ENCODE measurements at places on chromosomes 6 and 20.

DNA sequence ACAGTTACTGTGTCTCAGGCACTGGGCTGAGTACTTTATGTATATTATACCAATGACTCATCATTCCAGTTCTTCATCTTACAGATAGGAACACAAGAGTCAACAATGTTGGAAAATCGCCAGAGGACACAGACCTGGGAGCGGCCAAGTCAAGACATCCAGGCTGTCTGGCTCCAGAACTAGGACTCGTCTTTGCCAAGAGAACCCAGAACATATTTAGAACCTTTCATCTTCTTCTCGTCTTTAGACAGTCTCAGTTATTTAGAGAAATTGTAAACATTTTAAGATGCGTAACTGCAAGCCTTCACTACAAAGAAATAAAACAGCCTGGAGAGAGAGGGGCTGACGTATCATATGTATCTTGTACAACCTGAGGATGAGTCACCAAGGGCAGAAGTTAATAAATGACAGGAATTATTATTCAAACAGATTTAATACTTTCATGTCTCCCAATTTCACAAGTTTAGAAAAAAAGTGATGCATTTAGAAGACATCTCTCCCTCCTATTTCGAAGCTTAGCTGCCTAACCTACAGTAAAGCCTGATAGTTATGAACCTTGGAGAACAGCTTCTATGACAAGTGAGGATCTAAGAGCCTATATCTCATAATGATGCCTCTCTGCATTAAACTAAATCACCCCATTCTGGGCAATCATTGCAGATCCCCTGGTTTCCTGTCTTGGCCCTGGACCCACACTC is 43.4 kb downstream of the SLC22A3 start:
- DNase-seq, result peak; percentile 82

DNA sequence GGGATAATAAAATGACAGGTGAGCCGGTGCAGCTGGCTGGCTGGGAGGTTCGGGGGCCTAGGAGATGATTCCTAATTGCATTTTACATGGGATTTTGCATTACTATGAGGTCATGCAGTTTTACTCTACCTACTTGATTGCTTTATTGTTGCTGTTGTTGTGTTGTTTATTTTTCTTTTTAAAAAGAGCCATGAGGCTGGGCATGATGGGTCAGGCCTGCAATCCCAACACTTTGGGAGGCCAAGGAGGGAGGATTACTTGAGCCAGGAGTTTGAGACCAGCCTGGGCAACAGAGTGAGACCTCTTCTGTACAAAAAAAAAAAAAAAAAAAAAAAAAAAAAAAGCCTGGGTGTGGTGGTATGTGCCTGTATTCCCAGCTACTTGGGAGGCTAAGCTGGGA is 104.8 kb downstream of the GJA1 start:
- DNase-seq, result no peak

DNA sequence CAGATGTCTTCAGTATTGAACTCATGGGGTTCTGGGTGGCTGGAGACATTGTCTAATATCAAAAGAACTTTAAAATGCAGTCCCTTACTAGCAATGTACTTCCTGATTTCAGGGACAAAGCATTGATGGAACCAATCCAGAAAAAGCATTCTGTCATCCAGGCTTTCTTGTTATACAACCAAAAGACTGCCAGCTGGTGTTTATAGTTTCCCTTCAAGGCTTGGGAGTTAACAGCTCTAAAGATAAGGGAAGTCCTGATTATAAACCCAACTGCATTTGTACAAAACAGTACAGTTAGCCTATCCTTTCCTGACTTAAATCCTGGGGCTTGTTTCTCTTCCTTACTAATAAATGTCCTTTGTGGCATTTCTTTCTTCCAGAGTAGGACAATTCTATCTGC is 160.0 kb downstream of the COL21A1 start:
- DNase-seq, result no peak

GRCh38 chr6:87210979-87211378 is 55.6 kb downstream of the ZNF292 start:
- no peak for DNase-seq

DNA sequence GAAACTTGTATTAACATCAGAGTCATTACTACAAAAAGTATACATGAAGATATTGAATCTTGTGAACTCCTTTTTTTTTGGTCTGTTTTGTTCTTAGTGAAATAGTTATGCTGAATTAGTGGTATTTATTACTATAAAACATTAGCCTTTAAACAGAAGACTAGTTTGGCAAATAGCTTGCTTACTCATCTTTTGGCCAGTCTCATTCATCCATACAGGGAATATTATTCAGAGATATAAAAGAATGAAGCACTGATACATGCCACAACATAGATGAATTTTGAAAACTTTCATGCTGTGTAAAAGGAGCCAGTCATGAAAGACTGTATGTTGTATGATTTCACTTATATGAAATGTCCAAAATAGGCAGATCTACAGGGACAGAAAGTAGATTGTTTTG is 205.9 kb downstream of the ZFAND3 start:
- DNase-seq, result no peak

DNA sequence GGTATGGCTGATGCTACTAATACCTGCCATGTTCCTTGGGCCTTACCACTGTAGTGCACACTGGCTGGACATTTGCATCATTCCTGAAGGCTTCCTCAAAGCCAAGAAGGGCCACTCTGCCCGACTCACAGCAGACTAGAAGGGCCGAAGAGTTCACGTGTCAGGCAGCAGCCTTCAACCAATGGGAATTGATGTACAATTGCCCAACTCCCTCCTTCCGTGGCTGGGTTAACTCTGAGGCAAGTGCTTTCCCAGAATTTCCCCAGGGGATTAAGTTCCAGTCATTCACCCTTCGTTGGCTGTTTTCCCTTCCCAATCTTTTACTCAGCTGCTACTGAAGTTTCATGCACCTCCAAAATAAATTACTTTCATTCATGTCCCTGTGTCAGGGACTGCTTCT is 29.8 kb downstream of the PSMB9 start:
- DNase-seq, result no peak

- DNase-seq, result no peak
These were observed 146.2 kb upstream of the SMLR1 start for GRCh38 chr6:130681028-130681427.

GRCh38 chr6:148819852-148820251 is 73.0 kb downstream of the UST start:
- no peak for DNase-seq

GRCh38 chr20:11217326-11218172 is 543.8 kb upstream of the JAG1 start:
- no peak for DNase-seq

DNA sequence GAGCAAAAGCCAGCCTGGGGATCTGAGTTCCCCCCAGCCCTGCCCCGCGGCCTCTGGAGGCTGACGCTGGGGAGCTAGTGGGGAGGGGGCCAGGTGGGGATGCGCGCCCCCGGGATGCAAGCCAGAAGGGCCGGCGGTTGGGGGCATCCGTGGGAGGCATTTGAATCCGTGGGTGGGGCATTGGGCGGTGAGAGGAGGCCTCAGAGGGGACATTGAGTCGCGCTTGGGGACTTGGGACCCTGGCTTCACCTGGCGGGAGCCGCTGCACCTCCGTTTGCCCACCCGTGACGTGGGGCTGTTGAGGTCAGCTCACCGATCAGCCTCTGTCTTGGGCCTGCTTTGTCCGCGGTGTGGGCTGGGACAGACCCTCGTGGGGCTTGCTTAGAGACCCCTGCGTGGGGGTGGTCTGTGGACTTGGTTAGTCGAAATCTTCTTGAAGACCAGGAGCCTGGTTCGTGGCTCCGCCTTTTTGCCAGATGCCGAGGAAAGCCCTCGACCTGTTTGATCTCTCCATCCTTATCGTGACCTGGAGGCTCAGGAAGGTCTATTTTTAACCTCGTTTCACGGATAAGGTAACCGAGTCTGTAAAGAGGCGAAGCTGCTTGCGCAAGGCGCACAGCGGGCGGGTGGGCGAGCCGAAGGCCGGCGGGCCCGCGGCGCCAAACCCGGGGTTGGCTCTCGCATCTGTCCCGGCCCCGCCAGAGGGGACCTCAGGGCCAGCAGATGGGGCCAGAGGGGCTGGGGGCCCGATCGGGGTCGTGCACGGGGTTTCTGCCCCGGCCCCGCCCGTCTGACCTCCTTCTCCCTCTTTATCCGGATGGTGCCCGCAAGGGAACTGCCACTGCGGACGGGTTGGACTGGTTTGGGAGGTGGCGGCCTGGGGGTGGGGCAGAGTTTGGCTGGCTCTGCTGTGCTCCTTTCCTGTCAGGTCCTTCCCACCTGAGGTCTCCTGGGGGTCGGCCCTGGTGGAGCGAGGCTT is 8.3 kb downstream of the FAM110A start:
- no peak for DNase-seq

- no peak for DNase-seq
These were observed 78.3 kb downstream of the STXBP5 start for GRCh38 chr6:147282566-147282959.

- DNase-seq, result no peak
These were observed 95.4 kb upstream of the RIN2 start for GRCh38 chr20:19662637-19662995.

DNA sequence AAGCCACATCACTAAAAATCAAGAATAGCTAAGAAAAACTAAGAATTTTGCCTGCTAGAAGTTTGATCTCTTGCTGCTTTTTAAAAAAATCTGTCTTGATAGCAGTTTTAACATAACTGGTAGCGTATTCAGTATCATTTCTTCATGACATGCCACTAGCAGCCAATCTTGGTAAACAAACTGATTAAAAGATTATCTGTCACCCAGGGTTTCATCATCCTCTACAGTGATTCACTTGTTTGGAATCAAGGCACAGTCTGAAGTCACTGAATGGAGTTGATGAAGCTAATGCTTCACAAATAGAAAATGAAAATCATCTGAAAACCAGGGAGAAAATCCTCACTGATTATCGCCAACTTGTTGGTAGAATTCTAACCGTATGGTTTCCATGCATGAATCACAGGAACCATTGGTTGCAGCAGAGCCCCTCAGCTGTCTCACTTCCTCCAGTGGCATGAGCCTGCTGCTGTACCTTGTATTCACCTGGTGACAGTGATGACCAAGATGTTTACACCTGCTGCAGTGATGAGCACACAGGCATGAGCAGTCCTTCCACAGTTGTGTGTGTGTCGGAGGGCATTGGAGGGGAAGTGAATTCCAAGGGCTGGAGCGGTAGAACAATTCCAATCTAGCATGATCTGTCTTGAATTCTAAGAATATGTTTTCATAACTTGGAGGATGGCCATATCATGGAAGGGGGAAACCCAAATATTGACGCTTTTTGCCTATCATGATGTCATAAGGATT is 275.0 kb downstream of the KHDC1L start:
- DNase-seq, result peak; percentile 4

- DNase-seq, result no peak
These were observed 313.3 kb downstream of the SOX4 start for GRCh38 chr6:21906826-21907225.

GRCh38 chr6:106102034-106102433 is 15.9 kb downstream of the PRDM1 start:
- DNase-seq, result no peak

DNA sequence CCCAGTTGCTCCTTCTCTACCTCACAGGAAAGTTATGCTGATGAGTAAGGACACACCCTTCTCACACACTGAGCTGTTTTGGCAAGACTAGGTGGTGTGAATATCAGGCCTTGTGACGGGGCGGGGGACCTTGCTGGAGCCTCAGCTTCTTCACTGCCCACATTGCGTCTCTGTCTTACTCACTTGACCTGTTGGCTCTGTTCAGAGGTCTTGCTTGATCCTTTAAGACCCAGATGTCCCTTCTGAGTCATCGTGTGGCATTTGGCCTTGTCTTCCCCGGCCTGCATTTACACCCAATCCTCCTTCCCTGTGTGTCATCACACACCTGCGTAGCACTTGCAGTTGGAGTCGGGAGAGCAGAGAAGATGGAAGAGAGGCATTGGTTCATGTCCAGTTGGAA is 8.3 kb upstream of the PRND start:
- peak; percentile 79 for DNase-seq

Measured in HCT116 (cell line).